Activated CD4-positive, alpha-beta T cell treated with anti-CD3 and anti-CD28 coated beads for 24 hours (primary cell): ENCODE measurements at places on chromosomes 1 and 21.

DNA sequence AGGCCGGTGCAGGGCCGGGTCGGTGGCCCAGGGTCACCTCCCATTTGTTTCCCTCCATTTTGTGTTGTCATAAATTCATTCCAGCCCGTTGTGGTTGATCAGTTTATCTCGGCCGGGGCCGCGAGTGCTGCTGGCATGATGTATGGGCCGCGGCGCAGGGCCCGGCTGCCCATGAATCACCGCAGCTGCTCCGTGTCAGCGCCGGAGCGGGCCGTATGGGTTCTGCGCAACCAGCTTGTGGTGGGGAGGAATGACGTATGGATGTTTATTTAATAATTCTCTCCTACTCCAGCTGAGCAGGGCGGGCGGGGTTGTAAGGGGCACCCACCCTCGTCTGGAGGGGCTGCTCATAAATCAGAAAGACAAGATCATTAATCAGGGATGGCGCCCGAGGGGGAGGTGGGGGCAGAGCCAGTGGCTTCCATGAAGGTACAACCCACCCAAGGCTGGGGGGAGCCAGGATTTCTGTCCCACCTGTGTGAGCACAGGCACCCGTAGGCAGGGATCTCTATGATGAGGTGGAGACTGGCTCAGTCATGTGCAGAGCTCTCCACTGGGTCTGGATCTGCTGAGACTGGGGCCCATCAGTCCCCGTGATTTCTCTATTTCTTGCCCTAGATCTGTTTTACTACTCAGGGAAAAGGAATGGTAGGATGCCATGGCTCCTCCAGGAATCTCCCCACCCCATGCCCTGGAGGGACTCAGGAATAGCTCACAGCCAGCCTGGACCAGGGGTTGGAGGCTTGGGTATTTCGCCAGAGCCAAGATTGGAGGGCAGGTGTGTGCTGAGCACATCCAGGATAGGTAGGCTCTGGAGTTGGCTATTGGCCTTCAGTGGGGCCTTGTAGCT is 27.8 kb downstream of the TMEM53 start:
- DNase-seq: no peak

DNA sequence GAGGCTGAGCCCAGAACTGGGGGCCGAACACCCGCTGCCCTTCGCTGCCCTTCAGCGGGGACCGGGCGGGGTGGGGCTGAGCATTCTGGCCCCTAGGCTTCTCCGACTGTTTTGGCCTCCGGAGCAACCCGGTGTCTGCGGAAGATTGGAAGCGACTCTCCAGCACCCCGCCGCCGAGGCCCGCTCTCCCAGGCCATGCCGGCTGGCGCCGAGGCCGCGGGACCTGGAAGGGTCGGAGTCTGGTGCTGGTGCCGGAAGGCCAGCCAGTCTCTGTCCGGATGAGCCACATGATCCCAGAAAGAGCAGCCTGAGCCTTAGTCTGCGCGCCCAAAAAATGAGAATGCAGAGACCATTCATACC is 272.0 kb downstream of the FOXD2 start:
- DNase-seq: no peak

- no peak for DNase-seq
Measured at GRCh38 chr1:45647248-45648021, 23.6 kb upstream of the CCDC17 start.

- DNase-seq: no peak
Measured at GRCh38 chr1:193905288-193906085, 719.1 kb upstream of the B3GALT2 start.

GRCh38 chr1:38803647-38804046 is 55.9 kb downstream of the RRAGC start:
- no peak for DNase-seq

DNA sequence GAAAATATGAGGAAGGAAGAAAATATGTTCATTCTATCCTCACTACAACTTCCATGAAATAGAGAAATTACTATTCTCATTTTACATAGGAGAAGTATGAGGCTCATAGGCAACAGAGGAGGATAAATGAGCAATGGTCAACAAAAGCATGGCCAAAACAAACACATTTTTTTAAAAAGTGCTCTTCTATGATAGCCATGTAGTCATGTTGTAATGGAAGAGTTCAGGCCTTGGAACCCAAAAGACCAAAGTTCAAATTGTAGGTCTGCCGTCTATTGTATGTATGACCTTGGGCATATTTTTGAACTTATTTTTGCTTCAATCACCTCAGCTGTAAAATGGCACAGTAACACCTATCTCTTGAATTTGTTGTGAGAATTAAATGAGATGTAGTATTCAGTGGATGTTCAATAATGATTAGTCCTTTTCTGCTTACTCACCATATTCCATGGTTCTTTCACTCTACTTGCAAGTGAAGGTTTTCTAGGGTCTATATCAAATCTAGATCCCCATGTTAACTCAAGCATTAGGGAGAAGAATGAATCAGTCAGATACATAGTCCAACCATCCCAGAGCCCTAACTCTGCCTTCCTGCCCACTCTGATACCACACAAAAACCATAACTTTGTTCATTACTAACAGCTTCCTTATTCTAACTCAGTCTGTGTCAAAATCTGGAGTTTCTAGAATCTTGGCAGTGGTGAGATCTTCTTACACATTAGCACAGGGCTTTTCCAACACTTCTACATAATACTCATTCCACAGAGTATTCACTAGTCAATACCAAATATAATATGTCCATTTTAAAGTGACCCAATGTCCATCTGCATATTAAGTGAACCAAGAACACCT is 353.2 kb downstream of the PLPP3 start:
- no peak for DNase-seq

DNA sequence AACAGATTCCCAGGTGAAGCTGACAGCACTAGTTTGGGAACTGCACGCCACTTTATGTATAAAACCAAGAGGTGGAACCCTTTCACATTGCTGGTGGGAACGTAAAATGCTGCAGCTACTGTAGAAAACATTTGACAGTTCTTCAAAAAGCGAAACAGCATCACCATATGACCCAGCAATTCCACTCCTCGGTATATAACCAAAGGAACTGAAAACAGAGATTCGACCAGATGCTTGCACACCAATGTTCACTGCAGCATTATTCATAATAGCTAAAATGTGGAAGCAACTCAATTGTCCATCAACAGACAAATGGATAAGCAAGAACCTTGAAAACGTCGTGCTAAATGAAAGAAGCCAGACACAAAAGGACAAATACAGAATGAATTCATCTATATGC is 17.5 kb downstream of the RSPH1 start:
- DNase-seq: no peak

DNA sequence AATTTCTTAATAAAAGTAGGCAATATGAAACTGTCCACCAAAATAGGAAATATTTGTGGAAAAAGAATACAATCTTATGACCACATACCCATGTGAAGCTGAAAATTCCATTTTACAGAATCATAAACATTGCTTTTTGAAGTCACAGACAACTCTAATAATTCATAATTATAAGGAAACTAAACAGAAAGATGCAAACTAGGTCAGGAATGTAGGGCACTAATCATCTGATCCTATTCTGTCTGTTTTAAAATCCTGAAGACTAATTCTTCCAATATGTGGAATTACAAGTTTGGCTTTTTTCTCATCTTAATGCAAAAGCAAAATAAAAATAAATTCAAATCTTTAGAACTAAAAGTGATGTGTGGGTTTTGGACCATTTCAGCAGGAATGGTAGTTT is 528.6 kb downstream of the LTN1 start:
- no peak for DNase-seq

DNA sequence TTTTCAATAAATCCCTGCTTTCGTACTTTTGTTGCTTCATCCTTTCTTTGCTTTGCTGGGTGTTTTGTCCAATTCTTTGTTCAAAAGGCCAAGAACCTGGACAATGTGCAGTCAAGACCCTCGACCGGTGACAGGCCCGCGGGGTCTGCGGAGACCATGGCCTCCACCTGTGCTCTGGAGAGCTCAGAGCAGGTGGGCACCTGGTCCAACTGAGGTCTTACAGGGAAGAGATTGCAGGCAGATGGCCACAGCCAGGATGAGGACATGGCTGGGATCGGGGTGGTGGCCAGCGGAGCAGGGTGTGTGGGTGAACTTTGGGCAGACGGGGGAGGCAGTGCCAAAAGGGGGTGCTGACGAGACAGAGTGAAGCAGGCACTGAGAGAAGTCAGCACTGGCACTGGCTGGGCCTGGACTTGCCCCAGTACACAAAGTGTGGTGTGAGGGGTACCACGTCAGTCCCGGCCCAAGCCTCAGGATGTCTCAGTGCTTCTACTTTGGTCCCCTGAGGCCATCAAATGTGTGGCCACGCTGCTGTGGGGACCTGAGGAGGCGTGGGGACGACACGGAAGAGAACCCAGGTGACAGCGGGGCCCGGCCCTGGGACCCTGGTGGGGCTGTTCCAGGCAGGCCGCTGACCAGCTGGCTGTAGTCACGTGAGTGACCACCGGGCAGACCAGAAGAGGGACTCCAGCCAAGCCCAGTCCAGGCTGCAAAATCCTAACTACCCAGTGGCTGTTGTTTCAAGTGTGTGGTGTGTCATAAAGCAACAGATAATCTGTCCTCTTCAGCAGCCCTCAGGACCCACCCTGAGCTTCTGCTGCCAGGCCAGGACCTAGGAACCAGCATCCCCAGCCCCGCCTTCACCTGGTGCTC is 10.4 kb upstream of the CCDC27 start:
- DNase-seq: no peak

DNA sequence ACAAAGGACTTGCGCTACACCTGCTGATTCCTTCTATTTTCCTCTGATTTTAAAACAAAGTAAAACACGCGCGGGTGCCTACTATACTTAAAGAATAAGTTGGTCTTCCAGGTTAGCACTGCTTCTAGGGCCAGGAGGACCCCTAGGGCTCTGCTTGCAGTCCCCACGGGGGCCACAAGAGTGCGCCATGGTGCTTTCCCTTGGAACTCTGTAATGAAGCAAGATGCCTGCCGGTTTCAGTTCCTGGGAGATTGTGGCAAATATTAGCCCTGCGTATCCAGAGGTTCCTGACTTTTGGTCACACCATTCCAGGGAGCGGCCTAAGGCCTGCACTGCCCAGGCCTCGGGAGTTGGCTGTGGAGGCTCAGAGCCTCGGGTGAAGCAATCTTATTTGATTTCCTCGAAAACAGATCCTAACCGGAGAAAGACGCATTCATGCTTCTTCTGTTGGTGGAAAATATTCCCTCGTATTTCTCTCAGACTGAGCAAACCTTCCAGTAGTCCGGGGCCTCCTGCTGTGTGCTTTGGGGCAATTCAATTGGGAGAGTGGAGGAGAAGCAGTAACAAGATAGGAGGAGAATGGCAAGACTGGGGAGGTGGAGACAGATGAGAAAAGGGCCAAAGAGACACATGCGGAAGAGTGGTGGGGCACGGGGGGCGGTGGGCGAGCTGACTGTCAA is 25.3 kb downstream of the ADAM30 start:
- DNase-seq: peak; percentile 42

DNA sequence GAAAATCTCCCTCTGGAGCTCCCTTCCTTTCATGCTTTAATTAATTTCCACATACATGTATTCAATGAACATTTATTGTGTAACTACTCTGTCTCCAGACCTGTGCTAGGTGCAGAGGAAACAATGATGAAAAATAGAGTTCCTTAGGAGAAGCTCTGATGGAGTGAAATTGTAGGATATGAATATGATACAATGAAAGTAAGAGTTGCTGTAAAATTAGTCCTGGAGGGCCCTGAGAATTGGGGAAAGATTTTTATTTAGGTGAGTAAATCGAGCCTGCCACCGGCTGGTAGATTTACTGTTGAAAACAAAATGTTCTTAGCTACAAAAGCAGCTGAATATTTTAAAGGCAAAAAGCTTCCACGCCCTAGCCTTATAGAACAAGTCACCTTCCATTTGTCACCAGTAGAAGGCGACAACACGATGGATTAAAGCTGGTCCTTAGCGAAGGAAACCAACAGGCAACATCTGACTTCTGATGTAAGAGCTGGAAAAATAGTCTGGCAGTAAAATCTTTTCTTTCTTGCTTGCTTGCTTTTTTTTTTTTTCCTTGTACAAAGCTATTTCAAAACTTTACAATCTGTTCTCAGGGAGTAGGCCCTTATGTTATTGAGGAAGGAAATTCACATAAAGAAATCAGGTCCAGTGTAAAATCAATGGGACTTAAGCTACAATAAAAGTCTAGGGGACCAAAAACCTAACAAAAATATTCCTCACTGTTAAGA is 82.0 kb upstream of the ROR1 start:
- peak; percentile 8 for DNase-seq

DNA sequence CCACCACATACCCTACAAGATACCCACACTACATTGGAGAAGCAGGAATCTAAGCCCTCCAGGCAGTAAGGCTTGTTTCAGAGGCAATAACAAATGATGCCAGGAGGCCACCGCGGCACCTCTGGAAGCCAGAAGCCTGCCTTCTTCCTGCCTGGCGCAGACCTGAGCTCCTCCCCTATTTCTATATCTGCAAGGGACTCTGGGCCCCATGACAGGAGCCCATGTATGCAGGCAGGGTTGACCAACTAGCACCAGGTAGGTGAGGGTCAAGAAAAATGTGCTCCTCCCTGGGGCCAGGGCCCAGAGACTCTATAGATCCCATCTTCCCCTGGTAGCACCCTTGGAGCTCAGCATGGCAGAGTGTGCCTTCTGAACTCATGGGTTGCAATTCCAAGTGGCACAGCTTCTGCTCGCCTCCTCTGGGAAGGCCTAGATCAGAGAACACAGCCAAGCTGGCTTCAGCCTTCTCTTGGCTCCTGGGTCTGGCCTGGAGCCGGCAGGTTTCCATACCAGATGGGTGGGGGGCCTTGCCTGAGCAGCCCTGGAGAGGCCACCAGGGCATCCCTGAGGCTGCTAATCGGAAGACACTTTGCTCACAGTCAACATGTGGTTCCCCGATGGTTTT is 85.1 kb downstream of the STUM start:
- no peak for DNase-seq

GRCh38 chr1:204294357-204294756 is 65.4 kb downstream of the PLEKHA6 start:
- no peak for DNase-seq

- no peak for DNase-seq
Measured at GRCh38 chr1:198604975-198605374, 33.9 kb upstream of the PTPRC start.

DNA sequence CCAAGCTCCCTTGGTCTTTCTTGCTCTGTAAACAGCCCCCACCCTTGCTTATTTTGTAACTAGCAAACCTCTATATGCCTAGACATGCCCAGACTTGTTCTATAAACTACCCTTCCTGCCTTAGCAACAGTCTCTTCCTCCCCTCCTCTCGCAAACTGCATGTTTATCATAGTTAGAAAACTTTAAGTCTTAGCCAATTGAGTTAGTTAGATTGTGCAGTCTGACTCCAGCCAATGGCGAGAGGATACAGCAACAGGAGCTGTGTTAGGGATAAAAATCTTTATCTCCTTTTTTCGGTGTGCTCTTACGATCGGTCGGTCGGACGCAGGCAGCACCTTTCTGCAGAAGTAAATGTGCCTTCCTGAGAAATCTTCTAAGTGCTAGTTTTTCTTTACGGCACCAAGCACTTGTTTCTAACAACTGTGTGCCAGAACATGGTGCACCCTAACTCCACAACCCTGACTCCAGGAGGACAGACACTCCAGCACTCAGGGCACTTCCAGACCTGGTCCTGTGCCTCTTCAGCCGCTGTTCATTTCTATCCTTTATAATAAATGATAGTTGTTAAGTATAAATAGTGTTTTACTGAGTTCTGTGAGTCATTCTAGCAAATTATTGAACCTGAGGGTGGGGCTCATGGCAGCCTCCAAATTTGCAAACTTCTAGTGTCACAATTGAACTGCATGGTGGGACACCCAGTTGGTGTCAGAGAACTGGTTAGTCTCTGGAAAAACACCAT is 25.7 kb upstream of the GNG4 start:
- no peak for DNase-seq

GRCh38 chr1:159548126-159548525 is 12.3 kb upstream of the OR10J5 start:
- DNase-seq: no peak
